ENCODE measurements at places on chromosomes 3 and 15.
A peak's percentile ranks its signal among the peaks of the same experiment; 100 is the strongest.

DNA sequence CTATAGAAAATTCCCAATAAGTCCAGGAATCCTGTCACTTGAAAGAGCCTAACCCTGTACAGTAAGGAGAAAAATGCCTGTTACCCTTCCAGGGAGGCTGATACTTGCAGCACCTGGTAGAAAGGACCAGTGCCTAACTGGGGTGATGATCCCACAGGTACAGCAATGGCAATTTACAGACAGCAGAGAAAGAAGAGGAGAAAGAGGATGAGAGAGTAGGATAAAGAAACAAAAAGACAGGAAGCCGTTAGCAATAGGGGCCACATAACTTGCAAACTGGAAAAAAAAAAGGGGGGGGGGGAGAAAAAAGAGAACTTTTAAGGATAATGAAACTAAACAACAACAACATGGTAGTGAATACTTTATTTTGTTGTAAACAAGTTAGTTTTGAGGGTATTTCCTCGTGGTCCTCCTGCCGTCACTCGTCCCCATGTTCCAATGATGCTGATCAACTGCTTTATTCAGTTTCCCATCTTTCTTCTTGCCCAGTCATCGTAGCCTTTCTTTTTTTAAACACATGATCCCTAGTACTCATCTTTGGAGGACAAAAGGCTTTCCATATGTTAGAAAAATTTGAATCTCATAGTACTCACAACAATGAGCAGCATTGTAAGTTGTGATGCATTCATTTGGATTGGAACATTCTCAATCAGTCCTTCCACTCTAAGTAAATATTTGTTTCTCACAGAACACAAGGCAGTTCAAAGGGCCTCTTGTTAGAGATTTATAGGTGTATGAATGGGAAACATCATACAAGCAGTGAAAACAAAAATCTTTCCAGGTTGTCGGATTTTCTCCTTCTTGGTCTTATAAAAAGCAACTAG lies 8.6 kb downstream of the TM4SF1 start:
- DNase-seq: no peak

DNA sequence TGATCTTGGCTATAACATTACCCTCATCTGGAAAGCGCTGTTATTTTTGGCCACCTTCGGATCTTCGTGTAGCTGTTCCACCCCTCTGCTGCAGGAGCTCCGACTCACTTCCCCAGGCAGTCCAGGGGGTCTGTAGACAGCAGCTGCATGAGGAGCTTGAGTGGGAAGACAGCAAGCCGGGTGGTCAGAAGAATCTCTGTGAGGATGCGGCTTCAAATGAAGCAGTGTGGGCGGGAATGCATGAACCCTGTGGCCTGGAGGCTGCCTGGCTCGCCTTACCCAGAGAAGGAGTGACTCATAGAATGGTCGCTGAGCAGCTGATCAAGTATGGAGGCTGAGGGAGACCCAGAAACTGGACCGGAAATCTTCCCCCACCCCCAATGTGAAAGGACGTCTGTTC lies 45.2 kb upstream of the NR2F2 start:
- DNase-seq: no peak

DNA sequence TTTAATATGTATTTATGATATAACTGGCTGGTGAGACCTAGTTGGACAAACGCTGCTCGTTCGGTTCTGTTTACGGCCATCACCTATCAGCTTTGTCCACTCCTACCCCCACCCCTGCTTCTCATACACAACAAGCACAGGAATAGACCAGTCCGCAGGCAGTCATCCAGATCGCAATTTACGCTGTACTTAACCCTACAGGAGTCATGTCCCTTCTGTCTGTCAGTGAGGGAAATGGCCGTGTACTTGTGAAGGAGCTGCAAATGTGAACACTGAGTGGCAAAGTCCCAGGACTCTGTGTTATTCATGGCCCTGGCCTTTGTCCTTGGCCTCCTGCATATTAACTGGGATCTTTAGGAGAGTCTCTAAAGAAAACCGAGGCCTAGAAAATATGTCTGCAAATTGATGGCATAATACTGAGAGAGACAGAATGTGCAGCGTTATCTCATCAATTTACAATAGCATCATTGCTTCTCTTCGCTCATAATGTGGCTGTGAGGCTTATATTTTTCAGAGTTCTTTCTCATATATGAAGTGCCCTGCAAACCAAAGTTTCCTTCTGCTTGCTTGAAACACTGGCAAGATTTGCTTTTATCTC lies 7.2 kb upstream of the ABHD10 start:
- DNase-seq: no peak

- DNase-seq: no peak
These were observed 51.6 kb upstream of the ARL6 start for GRCh38 chr3:97712919-97713318.

GRCh38 chr15:60591496-60592370 lies 112.8 kb upstream of the ICE2 start:
- DNase-seq: peak; percentile 16

DNA sequence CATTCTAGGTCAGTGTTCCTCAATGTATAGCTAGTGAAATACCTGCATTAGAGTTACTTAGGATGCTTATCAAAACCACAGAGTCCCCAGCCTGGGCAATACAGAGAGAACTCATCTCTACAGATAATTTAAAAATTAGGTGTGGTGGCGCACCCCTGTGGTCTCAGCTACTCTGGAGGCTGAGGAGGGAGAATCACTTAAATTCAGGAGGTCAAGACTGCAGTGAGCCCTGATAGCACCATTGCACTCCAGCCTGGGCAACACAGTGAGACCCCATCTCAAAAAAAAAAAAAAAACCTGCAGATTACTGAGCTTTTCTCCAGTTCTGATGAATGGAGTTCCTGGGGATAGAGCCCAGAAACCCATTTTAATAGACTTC lies 10.1 kb upstream of the MINDY2 start:
- DNase-seq: no peak

DNA sequence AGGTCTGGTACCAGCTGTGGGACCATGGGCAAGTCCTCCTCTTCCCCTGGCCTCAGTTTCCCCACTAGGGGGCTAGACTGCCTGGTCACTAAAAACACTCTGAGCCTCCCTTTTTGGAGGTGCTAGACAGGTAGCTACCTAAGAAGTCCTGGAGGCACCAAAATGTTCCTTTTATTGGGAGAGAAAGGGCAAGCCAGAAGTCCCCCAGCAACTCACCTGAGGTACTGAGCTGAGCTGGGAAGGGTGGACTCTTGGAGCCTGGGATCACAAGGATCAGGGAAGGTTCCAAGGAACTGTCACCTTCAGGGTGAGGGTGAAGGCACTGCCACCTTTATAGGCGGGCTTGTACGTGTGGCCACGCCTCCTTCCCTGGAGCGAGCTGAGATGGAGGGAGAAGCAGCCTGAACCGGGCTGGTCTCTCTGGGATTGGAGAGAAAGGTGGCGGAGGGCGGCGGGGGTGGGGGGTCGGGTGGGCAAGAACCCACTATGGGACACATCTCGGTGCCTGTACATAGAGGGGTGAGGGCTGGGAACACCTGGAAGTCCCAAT lies at the start of gene CYP1A1:
TSS of gene CYP1A1 (minus strand) at position 304 of the 550 bp plus-strand sequence. CDS start 2,431 bp downstream, outside the sequence.
- no peak for DNase-seq

DNA sequence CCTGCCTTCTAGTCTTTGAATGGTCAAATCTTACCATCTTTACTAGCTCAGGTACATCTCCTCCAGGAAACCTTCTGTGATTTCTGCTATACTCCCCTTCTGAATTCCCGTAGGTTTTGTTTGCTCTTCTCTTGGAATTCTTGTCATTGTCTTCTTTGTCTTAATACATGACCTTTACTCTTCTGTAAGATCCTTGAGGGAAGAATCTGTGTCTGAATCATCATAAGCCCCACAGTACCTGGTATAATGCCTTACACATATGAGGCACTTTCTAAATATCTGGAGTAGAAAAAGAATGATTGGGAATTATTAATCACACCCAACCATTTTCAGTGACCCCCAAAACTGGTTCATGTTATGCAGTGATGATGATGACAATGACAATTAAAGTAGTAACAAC lies 210.1 kb upstream of the NR2E3 start:
- no peak for DNase-seq

DNA sequence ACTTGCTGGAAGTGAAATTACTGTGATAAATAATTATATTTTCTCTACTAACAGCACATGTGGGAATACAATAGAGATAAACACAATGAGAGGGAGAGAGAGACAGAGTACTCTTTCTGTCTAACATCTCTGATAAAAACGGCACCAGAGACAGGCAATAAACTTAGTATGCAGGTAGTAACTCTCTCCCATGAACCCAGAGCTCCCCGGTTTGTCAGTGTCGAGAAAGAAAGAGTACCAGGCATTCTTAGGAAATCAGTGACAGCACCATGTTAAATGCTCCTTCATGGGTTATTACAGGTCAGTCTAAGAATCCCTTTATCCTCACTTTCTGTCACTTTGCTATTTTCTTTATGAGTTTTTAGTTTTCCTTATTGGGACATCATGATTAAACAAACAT lies 110.7 kb upstream of the EPHA3 start:
- DNase-seq: no peak

DNA sequence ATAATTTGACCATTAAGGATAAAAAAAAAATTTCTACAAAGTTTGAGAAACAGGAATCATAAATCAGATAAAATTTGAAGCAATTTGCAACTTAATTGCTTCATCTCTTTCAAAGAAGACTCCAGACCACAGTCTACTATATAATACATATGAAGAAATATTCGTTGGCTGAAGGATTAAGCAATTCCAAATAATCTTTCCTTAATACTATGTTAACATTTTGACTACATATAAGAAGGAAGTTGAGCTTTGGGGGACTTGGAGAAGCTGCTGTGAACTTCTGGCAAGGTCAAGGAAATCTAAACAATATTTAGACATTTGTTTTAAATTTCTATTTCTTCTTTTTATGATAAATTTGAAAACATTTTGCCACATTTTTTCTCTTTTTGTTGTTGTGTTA lies 13.5 kb upstream of the GABRR3 start:
- DNase-seq: peak; percentile 64

DNA sequence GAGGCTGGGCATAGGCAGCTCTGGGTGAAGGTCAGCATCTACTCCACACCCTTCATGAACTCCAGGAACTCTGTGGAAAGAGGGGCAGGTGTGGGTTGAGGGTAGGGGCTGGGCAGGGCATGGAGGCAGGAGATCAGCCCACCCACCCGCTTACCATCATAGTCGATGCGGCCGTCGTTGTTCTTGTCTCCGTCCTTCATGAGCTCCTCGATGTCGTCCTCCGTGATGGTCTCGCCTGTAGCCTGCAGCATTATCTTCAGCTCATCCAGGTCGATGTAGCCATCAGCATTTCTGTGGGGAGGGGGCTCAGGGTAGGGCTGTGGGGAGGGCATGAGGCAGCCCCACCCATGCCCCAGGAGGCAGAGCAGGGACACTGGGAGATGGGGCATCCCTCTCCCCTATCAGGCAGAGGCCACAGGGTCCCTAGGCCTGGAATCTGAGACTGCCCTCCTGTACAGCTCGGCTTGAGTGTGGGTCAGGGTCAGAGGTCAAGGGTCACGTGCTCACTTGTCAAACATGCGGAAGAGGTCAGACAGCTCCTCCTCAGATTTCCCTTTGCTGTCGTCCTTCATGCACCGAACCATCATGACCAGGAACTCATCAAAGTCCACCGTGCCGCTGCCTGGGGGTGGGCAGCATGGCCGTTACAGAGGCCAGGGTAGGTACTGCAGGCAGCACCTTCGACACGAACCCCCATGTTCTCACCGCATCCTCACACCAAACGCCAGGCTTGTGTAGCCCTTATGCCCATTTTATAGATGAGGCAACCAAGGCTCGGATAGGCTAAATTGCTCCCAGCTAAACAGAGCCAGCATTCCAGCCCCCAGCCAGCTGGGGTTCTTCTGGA lies 2.4 kb downstream of the TNNC1 start:
- DNase-seq: no peak

DNA sequence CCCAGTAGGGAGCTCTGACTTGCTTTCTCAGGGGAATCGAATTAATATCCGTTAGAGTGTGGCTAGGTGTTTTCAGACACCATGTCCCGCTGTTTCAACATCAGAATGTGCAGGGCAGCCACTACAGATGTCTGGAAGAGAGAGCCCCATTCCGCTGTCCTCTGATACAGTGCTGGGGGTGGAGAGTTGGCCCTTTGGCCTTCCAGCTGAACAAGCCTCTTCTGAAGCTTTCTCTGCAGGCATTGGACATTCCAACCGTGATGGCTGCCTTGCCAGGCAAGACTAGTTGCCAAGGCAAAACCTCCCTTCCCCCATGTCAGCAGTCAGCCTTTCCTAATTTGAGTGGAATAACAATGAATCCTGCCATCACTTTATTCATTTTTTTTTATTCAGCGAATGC lies 1.5 kb downstream of the FAH start:
- no peak for DNase-seq

GRCh38 chr3:117656391-117656790 lies 946.8 kb downstream of the TUSC7 start:
- no peak for DNase-seq

DNA sequence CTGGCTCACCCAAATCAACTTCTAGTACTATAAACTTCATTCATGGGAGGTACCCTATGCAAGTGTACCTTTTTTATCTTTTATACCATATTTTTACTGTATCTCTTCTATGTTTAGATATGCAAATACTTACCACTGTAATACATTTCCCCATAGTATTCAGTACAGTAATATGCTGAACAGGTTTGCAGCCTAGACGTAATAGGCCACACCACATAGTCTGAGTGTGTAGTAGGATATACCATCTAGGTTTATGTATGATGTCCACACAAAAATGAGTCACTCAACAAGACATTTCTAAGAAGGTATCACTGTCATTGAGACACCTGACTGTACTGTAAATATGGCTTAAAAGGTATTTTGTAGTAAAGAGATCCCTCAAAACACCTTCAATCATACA lies 124.7 kb downstream of the PLOD2 start:
- DNase-seq: no peak

DNA sequence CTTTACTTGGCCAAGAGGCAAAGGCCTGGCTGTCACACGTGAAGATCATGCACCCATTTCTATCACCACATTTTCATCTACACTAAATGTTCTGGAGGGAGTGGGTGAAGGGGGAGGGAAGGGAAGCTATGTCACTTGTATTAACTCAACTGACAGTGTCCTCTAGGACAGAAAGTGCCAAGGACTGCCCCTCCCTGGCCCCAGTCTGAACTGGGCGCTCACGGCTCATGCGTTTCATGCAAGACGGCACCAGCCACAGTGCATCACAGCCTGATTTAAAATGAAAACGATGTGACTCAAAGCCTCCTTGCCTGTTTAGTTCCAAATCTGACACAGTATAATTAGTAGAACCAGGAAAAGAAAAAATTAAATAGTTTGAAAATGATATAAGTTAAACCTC lies 20.8 kb upstream of the RAD18 start:
- DNase-seq: no peak
